ENCODE measurements at places on chromosomes 1 and 21.

- H3K4me1 ChIP-seq: no peaks in the 10 kb centered on the region
- H3K27ac ChIP-seq: no peak overlapping the region
- H3K27me3 ChIP-seq: no peaks in the 10 kb centered on the region
- no peak overlapping the region for H3K4me3 ChIP-seq
Observed at GRCh38 chr21:45998871-45999580, 17.5 kb downstream of the COL6A1 start.

- peaks cover 10% of the 10 kb centered on the region for H3K27me3 ChIP-seq
- no peaks in the 10 kb centered on the region for H3K36me3 ChIP-seq
- no peaks in the 10 kb centered on the region for H3K4me1 ChIP-seq
Observed at GRCh38 chr1:214581785-214582184, 21.2 kb upstream of the CENPF start.

DNA sequence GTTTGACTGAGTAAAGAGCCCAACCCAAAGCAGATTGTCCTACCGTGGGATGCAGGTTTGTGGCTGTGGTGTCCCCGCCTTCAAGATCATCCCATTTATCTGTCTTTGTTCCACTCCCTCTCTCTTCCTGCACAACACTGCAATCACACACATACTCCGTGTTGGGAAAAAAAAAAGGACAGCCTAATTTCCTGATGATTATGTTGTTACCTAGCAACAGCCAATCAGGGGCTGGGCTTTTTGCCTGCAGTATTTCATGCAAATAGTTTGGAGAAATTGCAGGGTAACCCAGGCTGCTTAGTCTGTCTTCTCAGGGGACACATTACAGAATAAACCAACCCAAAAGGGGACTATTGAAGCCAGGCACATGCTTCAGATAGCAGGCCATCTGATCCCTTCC, 38.3 kb downstream of the PHC2 start:
- H3K27ac ChIP-seq: no peak overlapping the region
- no peak for DNase-seq
- no peak overlapping the region for H3K4me3 ChIP-seq

GRCh38 chr1:168121401-168122011, 15.2 kb downstream of the GPR161 start:
- H3K4me1 ChIP-seq: no peaks in the 10 kb centered on the region
- DNase-seq: no peak
- H3K36me3 ChIP-seq: no peaks in the 10 kb centered on the region
- peaks cover 51% of the 10 kb centered on the region for H3K27me3 ChIP-seq

GRCh38 chr1:234779160-234779538, 169.2 kb upstream of the IRF2BP2 start:
- H3K36me3 ChIP-seq: no peaks in the 10 kb centered on the region
- no peak for DNase-seq
- no peak overlapping the region for H3K27ac ChIP-seq
- no peaks in the 10 kb centered on the region for H3K4me1 ChIP-seq
- no peak overlapping the region for H3K4me3 ChIP-seq

DNA sequence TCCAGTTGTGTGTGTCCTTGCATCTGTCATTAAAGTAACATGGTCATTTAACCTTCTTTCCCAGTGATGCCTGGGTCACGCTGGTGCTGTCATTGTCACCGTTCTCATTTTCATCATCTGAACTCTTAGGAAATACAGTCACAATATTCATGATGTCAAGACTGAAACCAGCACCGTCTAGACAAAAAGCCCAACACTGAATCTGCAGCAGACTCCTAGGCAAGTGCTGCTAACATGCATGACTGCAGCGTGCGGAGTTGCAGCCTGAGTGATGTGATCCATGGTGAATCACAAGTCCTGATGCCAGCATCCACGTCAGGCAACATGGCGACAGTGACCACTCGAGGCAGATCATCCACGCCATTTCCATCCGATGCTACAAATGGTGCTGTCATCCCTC, 37.6 kb downstream of the MRPL37 start:
- peaks cover 57% of the 10 kb centered on the region for H3K36me3 ChIP-seq
- no peak overlapping the region for H3K4me3 ChIP-seq
- peaks cover 2% of the 10 kb centered on the region for H3K4me1 ChIP-seq
- no peaks in the 10 kb centered on the region for H3K27me3 ChIP-seq
- H3K27ac ChIP-seq: no peak overlapping the region
- no peak for DNase-seq

DNA sequence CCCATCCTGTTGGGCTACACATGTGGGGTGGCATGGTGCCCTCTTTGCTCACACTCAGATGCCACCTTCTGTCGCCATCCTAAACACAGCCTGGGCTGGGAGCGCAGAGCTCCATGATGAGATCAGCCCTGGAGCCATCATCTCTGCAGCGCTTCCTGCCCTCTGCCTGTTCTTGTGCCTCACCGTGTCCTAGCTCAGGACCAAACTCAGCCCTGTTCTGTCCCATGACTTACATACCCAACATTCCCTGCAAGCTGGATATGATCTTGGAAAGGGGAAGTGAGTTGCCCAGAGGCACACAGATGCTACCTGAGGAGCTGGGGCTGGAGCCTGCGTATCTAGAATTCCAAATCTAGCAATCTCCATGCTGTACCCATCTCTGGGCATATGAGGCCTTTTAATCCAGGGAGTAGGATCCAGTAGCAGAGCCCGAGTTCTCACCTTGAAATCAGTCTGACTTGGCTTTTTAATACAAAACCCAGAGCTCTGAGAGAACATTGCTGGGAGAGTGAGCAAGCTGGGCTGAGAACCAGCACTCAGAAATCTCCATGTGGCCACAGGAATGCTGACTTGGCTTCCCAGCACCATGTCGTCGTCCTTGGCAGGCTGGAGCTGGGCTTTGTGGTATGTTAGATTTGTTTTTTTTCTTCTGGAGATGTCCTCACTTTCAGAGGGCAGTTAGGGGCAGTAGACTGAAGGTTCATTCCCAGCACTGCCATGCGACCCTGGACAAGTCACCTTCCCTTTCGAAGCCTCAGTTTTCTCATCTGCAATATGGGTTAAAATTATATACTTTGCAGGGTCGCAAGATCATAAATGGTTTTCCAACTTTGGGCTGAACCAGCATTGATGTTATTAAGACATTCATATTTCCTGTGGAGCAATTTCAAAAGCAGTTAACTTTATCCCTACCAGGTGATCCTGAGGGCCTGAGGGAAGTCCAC, 2.6 kb downstream of the ALPL start:
- peaks cover 3% of the 10 kb centered on the region for H3K36me3 ChIP-seq
- H3K27ac ChIP-seq: no peak overlapping the region
- H3K27me3 ChIP-seq: peaks cover 52% of the 10 kb centered on the region
- H3K4me3 ChIP-seq: no peak overlapping the region

DNA sequence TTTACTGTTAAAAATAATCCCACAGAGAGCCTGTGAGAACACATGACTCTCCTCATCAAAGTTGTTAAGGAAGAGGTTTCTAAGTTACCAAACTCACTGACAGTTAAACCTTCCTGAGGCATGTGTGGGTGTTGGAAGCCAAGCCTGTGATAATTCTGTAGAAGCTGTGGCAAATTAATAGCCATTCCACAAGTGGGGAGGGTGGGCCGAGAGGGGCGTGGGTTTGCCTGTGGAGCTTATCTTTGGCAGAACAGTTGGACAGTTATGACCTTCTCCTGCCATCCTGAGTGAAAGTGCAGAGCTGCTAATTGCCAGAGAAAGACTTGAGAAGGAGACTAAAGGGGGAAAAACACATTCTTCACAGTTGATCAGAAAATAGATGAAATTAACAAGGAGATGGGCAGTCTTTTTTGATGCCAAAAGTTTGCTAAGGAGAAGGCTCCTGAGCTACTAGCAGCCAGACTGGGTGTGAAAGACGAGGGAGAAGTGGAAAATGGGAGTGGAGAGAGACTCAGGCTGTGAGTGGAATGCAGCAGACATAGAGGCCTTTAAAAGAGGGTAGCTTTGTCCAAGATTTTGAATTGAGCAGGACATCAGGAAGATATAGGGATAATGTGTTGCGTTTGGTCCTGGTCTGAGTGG, 1.6 kb upstream of the PLA2G2C start:
- H3K27ac ChIP-seq: peak overlapping the region; percentile 19
- peaks cover 4% of the 10 kb centered on the region for H3K27me3 ChIP-seq
- H3K36me3 ChIP-seq: peaks cover 5% of the 10 kb centered on the region
- peaks cover 35% of the 10 kb centered on the region for H3K4me1 ChIP-seq
- no peak for DNase-seq

DNA sequence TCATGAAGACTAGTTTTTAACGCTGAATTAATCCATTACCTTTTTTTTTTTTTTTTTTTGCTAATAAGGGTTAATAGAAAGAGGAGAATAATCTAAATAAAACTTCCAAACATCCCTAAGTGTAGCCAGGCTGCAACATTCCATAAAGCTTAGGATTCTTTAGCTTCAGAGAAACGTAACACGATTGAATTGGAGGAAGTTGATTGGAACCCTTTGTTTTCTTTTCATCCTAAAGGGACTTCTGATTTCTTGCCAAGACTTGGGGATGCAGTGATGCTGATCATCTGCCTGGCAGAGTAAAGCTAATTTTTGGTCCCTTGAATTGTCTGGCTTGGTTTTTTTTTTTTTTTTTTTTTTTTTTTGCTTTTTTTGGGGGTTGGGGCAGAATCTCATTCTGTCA, 142.9 kb downstream of the VPS13D start:
- no peak for DNase-seq
- H3K36me3 ChIP-seq: peaks cover 48% of the 10 kb centered on the region
- no peak overlapping the region for H3K27ac ChIP-seq
- no peaks in the 10 kb centered on the region for H3K27me3 ChIP-seq

GRCh38 chr1:64497088-64497883, 27.4 kb downstream of the CACHD1 start:
- H3K4me3 ChIP-seq: no peak overlapping the region
- no peak for DNase-seq
- H3K36me3 ChIP-seq: no peaks in the 10 kb centered on the region
- no peak overlapping the region for H3K27ac ChIP-seq

- no peak overlapping the region for H3K4me3 ChIP-seq
- H3K27me3 ChIP-seq: peaks cover 11% of the 10 kb centered on the region
- H3K4me1 ChIP-seq: no peaks in the 10 kb centered on the region
- no peak for DNase-seq
- H3K36me3 ChIP-seq: no peaks in the 10 kb centered on the region
- H3K27ac ChIP-seq: no peak overlapping the region
Observed at GRCh38 chr1:222787729-222788128, 27.1 kb upstream of the DISP1 start.

GRCh38 chr1:33428661-33429060, 2.2 kb downstream of the PHC2 start:
- no peak overlapping the region for H3K27ac ChIP-seq
- peaks cover 3% of the 10 kb centered on the region for H3K4me1 ChIP-seq
- H3K27me3 ChIP-seq: no peaks in the 10 kb centered on the region
- no peaks in the 10 kb centered on the region for H3K36me3 ChIP-seq
- DNase-seq: no peak
- no peak overlapping the region for H3K4me3 ChIP-seq

DNA sequence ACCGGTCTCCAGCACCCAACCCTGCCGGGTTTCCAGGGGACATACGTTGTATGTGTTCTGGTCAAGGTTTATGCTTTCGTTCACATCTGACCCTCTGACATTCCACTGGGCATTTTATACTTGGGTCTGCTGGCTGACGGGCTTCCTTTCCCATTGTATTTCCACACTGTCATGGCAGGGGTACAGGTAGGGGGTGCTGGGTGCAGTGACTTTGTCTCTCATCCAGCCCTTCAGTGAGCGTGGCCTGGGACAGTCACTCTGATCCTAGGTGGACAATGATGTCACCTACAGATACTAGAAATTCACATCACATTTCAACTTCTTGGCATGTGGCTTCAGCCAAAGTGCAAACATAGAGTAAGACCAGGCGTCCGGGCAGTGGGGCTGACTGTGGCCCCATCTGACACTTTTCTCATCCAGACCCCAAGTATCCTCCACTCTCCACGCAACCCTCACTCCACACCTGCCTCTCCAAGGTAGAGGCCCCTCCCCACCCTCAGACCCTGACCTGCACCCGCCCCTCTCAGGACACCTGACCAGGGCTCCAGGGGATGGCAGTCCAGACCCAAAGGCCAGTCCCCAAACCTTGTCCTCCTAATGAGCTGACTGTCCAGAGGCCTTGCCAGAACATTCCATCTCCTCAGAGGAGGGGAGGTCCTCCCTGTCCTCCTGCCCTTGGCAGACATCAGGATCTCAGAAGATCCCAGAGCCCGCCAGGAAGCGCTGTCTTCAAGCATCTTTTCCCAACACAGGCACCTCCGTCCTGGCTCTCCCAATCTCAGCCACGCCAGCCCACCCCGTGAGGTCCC, 743 bp upstream of the KRTAP10-10 start:
- peaks cover 3% of the 10 kb centered on the region for H3K4me1 ChIP-seq
- peaks cover 4% of the 10 kb centered on the region for H3K36me3 ChIP-seq
- no peak overlapping the region for H3K27ac ChIP-seq
- H3K4me3 ChIP-seq: no peak overlapping the region

GRCh38 chr1:89044970-89045721, 19.9 kb downstream of the GBP1 start:
- peaks cover 7% of the 10 kb centered on the region for H3K36me3 ChIP-seq
- no peak overlapping the region for H3K27ac ChIP-seq
- H3K4me3 ChIP-seq: no peak overlapping the region
- H3K4me1 ChIP-seq: peaks cover 9% of the 10 kb centered on the region

- H3K27me3 ChIP-seq: no peaks in the 10 kb centered on the region
- no peak overlapping the region for H3K27ac ChIP-seq
- H3K4me3 ChIP-seq: no peak overlapping the region
- H3K4me1 ChIP-seq: peaks cover 21% of the 10 kb centered on the region
- peaks cover 3% of the 10 kb centered on the region for H3K36me3 ChIP-seq
- DNase-seq: no peak
Observed at GRCh38 chr1:231408528-231409094, 13.5 kb downstream of the EGLN1 start.

DNA sequence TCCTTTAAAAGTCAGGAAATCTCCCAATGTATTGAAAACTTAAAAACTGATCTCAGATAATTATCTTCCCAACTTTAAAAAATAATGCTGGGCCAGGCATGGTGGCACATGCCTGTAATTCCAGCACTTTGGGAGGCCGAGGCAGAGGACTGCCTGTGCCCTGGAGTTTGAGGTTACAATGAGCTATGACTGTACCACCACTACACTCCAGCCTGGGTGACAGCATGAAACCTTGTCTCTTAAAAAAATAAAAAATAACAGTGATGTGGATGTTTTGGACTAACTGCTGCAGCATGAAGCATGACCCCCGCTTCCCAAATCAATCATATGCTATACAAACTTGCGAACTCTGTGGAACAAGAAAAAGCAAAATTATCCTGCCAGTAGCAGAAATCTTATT, 186.3 kb downstream of the RERE start:
- no peaks in the 10 kb centered on the region for H3K27me3 ChIP-seq
- no peak overlapping the region for H3K4me3 ChIP-seq
- DNase-seq: no peak
- H3K4me1 ChIP-seq: peaks cover 17% of the 10 kb centered on the region
- no peak overlapping the region for H3K27ac ChIP-seq

- DNase-seq: no peak
- H3K4me1 ChIP-seq: peaks cover 12% of the 10 kb centered on the region
- H3K36me3 ChIP-seq: peaks cover 29% of the 10 kb centered on the region
- H3K4me3 ChIP-seq: no peak overlapping the region
- peak overlapping the region; percentile 25 for H3K27ac ChIP-seq
Observed at GRCh38 chr1:26119892-26120608, 8.4 kb downstream of the PDIK1L start.

DNA sequence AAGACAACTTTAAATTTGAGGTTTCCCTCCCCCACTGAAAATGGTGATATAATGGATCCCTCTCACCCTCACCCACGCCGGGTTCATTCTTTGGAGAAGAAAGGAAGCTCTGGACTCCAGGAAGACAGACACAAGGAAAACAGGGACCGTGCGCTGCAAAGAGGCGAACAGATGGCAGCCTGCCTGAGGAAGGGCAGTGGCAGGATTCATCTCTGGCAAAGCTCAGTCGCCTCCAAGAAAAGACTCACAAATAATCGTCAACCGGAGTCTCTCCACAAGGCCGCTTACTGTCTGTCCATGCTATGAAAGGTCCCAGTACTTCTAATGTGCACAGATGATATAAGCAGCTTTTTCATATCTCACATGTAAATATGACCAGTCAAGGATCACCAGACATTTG, 110.3 kb downstream of the TIAM1 start:
- peaks cover 8% of the 10 kb centered on the region for H3K36me3 ChIP-seq
- H3K27me3 ChIP-seq: no peaks in the 10 kb centered on the region

- H3K4me1 ChIP-seq: peaks cover 7% of the 10 kb centered on the region
- DNase-seq: no peak
Observed at GRCh38 chr21:41407541-41408460, 18.2 kb upstream of the MX1 start.

Measured in effector memory CD8-positive, alpha-beta T cell (primary cell).